ENCODE measurements at places on chromosomes 7 and 10.

DNA sequence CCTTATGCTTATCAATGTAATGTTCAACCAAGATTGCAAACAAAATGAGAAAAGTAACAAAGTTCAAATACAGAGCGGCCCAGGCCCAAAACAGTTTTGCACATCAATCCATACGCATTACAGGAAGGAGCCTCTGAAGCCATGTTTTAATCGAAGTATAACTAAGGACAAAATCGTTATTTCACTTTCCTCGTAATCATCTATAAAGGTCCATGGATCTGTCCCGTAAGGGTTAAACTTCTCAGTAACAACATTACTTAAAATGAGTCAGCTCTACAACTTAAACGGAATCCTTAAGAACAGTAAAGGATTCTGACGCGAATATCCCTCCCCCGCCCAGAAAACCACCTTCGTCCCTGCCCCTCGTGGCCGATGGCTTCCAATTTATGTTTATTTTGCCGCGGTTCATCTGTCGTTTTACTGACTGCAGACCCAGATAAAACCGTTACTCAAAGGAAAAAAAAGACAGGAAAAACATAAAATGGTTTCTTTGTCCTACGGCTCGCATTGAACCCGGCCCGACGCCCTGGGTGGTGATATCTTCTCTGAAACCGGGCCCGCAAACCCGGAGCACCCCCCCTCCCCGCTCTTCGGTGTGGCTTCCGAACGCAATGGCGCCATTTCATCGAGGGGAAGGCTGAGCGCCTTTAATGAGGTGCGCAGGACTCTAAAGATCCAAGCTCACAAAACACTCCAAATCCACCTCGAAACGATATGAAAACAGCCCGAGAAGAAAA lies 1.1 kb downstream of the HNRNPA2B1 start:
- DNase-seq: peak; percentile 41

GRCh38 chr7:99422186-99422585 lies 13.4 kb downstream of the BUD31 start:
- DNase-seq: no peak

DNA sequence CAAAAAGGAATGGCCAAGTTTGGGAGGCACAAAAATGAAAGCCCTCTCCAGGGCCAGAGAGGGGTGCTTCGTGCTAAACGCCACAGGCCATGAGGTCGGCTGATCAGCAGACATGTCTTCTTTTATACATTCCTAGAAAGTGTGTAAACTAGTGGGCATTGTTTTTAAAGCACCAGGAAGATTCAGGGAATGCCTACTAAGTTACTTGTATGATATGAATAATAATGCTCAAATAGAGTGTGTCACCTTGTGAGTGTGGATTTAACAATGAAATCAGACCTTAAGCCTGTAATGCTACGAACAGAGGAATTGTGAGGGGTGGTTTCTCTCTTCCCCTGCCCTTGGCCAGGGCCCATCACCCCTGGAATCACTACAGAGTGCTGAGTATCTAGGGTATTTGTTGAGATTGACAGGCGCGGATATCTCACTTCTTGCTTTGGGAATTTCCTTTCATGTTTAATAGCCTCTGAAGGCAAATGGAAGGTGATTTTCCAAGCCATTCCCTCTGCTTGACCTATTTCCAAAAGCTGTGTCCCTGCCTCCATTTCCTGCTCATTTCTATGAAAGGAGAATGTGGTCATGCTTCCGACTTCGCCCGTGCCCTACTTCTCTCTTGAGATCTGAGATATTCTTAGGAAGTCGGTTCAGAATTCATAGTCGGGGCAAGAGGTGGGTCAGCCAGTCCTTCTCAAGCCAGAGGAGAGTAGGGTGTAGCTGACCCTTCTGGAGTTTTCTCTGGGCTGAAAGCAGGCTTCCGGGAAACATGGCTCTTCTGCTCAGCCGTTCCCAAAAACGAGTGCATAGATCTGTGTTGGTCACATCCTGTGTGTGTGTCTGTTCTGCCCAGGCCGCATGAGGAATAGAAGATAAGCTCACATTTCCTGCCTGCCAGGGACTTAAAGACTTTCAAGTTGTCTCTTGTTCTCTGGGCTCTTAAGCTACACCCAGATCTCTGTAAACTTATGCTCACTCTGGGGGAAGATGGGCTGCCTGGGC lies 167.8 kb upstream of the ITGB1 start:
- DNase-seq: no peak

DNA sequence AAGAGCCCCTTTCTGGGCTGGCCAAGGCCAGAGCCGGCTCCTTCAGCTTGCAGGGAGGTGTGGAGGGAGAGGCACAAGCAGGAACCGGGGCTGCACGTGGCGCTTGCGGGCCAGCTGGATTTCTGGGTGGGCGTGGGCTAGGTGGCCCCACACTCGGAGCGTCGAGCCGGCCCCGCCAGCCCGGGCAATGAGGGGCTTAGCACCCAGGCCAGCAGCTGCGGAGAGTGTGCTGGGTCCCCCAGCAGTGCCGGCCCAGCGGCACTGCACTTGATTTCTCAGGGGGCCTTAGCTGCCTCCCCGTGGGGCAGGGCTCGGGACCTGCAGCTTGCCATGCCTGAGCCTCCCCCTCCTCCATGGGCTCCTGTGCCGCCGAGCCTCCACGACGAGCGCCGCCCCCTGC lies 48.1 kb downstream of the SH2D4B start:
- DNase-seq: no peak

DNA sequence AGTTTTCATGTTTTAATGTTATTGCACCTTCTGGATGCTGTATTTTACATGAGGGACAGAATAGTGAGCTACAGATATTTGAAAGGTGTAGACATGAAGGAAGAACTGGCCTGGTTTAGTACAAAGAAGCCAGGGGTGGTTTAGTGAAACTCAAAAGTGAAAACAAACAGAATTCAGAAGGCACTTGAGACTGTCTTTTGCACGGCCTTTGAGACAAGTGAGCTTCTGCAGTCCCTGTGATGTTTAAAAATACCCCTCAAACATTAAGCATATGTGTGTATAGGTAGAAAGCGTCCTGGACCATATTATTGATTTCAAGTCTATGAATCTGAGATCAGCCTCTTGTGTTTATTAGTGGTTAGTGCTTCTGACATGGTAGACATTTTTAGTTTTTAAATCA lies 118.9 kb downstream of the CDK14 start:
- DNase-seq: no peak

DNA sequence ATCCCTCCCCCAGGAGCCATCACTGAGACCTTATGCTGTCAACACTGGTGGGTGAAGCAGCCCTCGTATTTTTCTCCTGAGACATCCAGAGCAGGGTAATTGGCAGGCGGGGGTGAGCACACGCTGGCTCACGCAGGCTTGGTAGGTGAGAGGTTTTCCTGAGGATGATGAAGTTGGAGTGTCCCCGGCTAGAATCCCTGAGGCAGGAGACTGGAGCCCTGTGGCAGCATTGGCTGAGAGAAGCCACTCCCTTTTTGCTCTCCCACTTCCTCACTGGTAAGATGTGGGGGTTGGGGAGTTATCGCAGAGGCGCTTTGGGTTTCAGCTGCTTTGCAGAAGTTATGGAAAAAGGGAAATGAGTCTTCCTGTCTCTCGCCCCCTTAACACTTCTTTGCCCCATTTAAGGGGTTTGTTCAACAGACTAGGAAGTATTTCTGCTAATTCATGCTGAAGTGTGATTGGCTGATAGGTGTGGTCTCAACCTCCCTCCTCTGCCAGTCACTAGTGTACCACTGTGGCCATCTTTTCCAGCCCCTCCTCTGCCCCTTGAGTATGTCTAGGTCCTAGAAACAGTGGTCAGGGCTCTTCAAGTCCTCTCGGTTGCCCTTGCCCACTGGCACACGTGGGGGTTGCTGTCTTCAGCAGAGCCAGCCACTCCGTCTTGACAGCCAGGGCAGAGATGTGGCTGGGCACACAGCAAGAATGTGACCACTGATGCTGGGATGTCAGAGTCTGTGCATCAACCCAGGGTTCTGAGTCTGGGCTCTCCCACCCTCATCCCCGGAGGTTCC lies 5.7 kb downstream of the ARPC1B start:
- DNase-seq: no peak

GRCh38 chr7:4460597-4460996 lies 221.5 kb upstream of the FOXK1 start:
- DNase-seq: no peak

GRCh38 chr10:119466655-119467054 lies 75.9 kb downstream of the RGS10 start:
- DNase-seq: no peak

DNA sequence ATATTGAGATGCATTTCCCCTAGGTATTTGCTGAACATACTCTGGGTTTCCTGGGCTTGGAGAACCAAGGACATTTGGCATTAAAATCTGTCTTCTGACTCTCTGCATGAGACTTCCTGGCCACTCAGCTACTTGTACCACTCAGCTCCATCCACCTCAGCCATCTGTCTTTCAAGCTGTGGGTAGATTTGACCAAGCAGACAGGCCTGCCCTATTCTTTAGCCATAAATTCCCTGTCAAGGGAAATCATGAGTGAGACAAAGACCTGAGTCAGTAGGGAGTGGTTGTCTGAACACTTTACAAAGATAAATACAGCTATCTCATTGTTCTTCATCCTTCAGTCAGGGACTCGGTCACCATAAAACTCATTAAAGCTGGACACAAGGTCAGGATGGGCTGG lies 399.1 kb downstream of the GPAM start:
- no peak for DNase-seq

- DNase-seq: no peak
Measured at GRCh38 chr7:155953781-155954549, 141.7 kb upstream of the SHH start.

DNA sequence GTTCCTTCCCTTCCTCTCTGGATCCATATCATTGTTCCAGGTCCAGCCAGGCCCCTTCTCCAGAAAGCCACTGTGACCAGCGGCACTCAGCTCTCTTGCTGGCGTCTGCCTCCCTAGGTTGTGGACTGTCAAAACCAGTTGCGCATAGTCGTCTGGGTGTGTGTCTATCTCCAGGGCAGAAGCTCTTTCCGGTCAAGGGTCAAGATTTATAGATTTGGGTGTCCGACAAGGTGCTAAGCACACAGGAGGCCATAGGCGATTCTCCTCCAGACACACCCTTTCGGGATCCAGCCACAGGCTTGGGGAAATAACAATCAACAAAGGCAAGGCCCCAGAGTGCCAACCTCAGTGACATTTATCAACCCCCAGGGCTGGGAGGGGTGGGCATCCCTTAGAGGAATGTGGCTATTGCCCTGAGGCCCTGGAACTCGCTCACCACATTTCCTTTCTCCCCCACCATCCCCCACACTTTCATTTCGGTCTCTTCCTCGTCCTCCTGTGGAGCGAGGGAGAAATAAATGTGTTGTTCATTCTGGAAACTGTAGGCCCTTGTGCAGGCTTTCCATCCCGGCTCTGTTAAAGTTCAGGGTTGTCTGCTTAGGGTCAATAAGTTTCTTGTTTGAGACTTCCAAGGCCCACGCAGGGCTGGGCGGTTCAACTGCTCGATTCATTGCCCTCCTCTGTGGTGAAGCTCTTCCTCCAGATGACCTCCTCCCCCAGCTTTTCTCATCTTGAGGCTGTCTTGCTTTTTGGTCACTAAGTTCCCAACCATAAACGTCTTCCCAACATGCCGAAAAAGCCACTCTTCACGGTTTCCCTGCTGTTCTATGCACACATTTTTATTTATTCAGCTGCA lies 57.9 kb downstream of the AFAP1L2 start:
- DNase-seq: no peak

GRCh38 chr7:4386190-4386589 lies 295.9 kb upstream of the FOXK1 start:
- DNase-seq: no peak

Measured in activated CD4-positive, CD25-positive, alpha-beta regulatory T cell treated with anti-CD3 and anti-CD28 coated beads, Interleukin-2, amount 50 U/mL, for 16 hours (primary cell).